ENCODE measurements at places on chromosomes 1 and 21. TPM values are rescaled to one million over a fixed set of nuclear protein-coding genes. Genes with fewer than 3 reads are reported as not detected.

Gene S100A9
- total RNA-seq, result not detected

Gene GCSAML
- total RNA-seq, result not detected

Gene HAO2
- total RNA-seq, result not detected

Gene LCE2B
- not detected for total RNA-seq

Gene OR2W3
- total RNA-seq, result not detected

Gene GJA9
- not detected for total RNA-seq

Gene MYOG
- total RNA-seq, result not detected

Gene FAM151A
- total RNA-seq, result not detected

Gene NBL1
- total RNA-seq, result 72.9 TPM

Gene ZMYND12
- total RNA-seq, result 0.63 TPM

Gene UQCRH
- total RNA-seq, result 455 TPM

Gene CFHR2
- total RNA-seq, result not detected

Gene PYHIN1
- total RNA-seq, result not detected

Gene DISC1
- total RNA-seq, result 22.1 TPM

Gene OR2T5
- total RNA-seq, result not detected

Gene TFF2
- total RNA-seq, result not detected

Gene PRR9
- total RNA-seq, result not detected

Gene OR2AK2
- not detected for total RNA-seq

Gene BLACAT1
- total RNA-seq, result not detected

Gene ITLN2
- total RNA-seq, result not detected

Gene LCE2A
- not detected for total RNA-seq

Gene UBIAD1
- total RNA-seq, result 11.4 TPM

Gene RGS4
- 351 TPM for total RNA-seq

Gene CCDC190
- 2.2 TPM for total RNA-seq

Gene LRRC7
- total RNA-seq, result not detected

Gene STUM
- total RNA-seq, result 0.35 TPM

Gene DCDC2B
- not detected for total RNA-seq

Gene SPRR5
- total RNA-seq, result not detected

Gene TNFSF18
- total RNA-seq, result 59.4 TPM

Gene PTPN22
- 2.3 TPM for total RNA-seq

Gene KCNA10
- total RNA-seq, result not detected

Gene NHLH1
- 0.05 TPM for total RNA-seq

Gene IFNLR1
- 0.39 TPM for total RNA-seq

Gene PIGP
- 11.1 TPM for total RNA-seq

Gene CFAP57
- 0.29 TPM for total RNA-seq

Gene RNF186
- not detected for total RNA-seq

Gene OR2M2
- not detected for total RNA-seq

Gene PLA2G2D
- total RNA-seq, result not detected

Gene FGR
- total RNA-seq, result not detected

Gene PROX1
- 2.5 TPM for total RNA-seq

Gene PTCH2
- 0.19 TPM for total RNA-seq

Gene AMY2B
- total RNA-seq, result 5.1 TPM

Gene AADACL4
- not detected for total RNA-seq
